Activated CD4-positive, alpha-beta T cell treated with anti-CD3 and anti-CD28 coated beads, Interleukin-2, amount 10 ng/mL, durations not matched to agents 24 days and 14 days (primary cell): ENCODE measurements at places on chromosomes 11 and 22. TPM values are rescaled to one million over a fixed set of nuclear protein-coding genes. Genes with fewer than 3 reads are reported as not detected.

TUBA8 gene
- 1.2 and 1.7 TPM in 2 replicates for total RNA-seq

CACNA1I gene
- total RNA-seq, result 0.05 and 0.07 TPM in 2 replicates

EIF3F gene
- total RNA-seq, result 224 and 226 TPM in 2 replicates

PAX6 gene
- total RNA-seq, result not detected in 2 replicates

VWCE gene
- total RNA-seq, result 10.6 and 12.4 TPM in 2 replicates

GRAP2 gene
- total RNA-seq, result 34.4 and 38.4 TPM in 2 replicates

RAG1 gene
- total RNA-seq, result 0.14 TPM in 1 of 2 replicates, not detected in the other

GRCh38 chr11:8871171-8871775, 39.7 kb upstream of the AKIP1 start:
- H3K4me1 ChIP-seq, result peaks cover 7% of the 10 kb centered on the region
- H3K36me3 ChIP-seq, result no peaks in the 10 kb centered on the region

GRCh38 chr22:36641902-36642640, 61.5 kb downstream of the CACNG2 start:
- peaks cover 4% of the 10 kb centered on the region for H3K27me3 ChIP-seq
- H3K4me3 ChIP-seq, result no peak overlapping the region
- no peaks in the 10 kb centered on the region for H3K4me1 ChIP-seq
- H3K27ac ChIP-seq, result no peak overlapping the region
- no peaks in the 10 kb centered on the region for H3K36me3 ChIP-seq
- DNase-seq, result no peak

- H3K27me3 ChIP-seq, result no peaks in the 10 kb centered on the region
- no peak overlapping the region for H3K4me3 ChIP-seq
- no peaks in the 10 kb centered on the region for H3K36me3 ChIP-seq
- no peaks in the 10 kb centered on the region for H3K4me1 ChIP-seq
- H3K27ac ChIP-seq, result no peak overlapping the region
Observed at GRCh38 chr11:112106070-112106469, 19.4 kb downstream of the SDHD start.

- peaks cover 19% of the 10 kb centered on the region for H3K36me3 ChIP-seq
- H3K27ac ChIP-seq, result peak overlapping the region; percentile 37
- peaks cover 48% of the 10 kb centered on the region for H3K4me1 ChIP-seq
- no peaks in the 10 kb centered on the region for H3K27me3 ChIP-seq
Observed at GRCh38 chr11:63873311-63873710, 34.4 kb downstream of the MARK2 start.

DNA sequence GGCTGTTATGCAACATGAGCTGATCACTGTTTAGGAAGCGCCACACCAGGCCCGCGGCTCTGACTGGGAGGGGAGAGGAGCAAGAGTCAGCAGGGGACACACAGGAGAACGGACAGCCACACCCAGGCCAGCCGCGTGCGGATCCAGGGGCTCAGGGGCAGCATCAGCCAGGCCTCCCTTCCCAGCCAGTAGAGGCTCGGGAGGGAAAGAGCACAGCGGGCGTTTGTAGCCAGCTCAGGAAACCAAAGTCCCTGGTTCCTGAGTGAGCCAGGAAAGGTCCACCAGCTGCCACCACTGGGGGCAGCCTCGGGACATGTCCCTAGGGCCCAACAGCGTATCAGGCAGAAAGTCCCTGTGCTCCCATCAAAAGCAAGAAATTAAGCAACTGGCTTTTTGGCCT, 71.8 kb upstream of the PITPNB start:
- DNase-seq, result no peak
- H3K27me3 ChIP-seq, result no peaks in the 10 kb centered on the region
- H3K4me3 ChIP-seq, result no peak overlapping the region

DNA sequence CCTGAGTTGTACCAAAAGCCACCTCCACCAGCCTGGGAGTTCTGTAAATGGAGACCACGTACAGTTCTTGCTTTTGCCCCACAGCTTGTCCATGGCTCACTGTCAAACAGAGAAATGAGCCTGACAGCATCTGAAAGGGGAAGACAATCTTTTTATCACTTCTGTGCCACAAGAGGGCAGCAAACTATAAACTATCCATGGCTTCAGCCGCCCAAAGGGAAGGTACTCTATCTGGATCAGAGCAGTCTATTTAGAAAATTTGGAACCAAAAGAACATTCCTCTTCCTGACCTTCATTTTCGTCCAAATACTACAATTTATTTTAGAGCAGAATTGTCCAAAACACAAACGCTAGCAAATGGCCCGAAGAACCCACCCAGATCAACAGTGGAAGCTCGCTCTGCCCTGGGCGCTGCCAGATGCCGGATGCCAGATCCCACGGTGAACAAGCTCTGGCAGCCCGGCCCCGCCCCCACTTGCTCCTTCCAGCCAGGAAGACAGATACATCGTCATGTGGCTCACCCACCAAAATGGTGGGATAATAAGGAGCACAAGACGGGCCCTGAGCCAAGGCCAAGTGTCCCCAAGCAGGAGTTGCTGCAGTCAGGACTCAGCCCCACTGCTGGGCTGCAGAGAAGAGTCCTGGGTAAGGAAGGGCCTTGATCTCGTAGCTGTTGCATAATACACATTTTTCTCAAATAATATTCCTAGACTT, 23.9 kb upstream of the SCGB1A1 start:
- peaks cover under 1% of the 10 kb centered on the region for H3K27me3 ChIP-seq
- no peaks in the 10 kb centered on the region for H3K36me3 ChIP-seq
- H3K4me3 ChIP-seq, result no peak overlapping the region
- peak; percentile 88 for DNase-seq
- no peak overlapping the region for H3K27ac ChIP-seq

DNA sequence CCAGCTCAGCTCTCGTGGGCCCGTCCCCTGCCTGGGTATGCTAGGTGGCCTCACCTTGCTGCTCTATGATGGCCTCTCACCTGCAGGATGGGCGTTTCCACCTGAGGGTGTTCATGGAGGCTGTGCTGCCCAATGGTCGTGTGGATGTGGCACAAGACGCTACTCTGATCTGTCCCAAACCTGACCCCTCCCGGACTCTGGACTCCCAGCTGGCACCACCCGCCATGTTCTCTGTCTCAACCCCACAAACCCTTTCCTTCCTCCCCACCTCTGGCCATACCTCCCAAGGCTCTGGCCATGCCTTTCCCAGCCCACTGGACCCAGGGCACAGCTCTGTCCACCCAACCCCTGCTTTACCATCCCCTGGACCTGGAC, 2.1 kb downstream of the ZP1 start:
- DNase-seq, result no peak
- peaks cover 19% of the 10 kb centered on the region for H3K4me1 ChIP-seq
- peaks cover 3% of the 10 kb centered on the region for H3K27me3 ChIP-seq
- no peak overlapping the region for H3K4me3 ChIP-seq

DNA sequence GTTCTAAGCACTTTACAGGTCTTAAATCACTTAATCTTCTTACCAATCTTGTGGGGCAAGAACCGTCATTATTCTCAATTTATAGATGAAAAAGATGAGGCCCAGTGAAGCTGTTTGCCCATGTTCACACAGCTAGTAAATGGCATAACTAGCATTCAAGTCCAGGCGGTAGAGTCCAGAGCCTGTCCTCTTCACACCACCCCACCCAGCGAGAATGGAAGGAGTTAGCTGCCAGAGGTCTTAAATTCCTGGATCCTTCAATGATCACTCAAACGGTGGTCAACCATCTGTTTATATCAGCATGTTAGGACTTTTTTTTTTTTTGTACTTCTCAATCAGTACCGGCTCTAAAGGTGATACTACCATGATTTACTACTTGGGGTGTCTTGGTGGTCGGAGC, 43.3 kb downstream of the PARVA start:
- no peak for DNase-seq
- H3K4me1 ChIP-seq, result no peaks in the 10 kb centered on the region
- H3K27me3 ChIP-seq, result peaks cover 17% of the 10 kb centered on the region
- H3K4me3 ChIP-seq, result no peak overlapping the region
- no peaks in the 10 kb centered on the region for H3K36me3 ChIP-seq

DNA sequence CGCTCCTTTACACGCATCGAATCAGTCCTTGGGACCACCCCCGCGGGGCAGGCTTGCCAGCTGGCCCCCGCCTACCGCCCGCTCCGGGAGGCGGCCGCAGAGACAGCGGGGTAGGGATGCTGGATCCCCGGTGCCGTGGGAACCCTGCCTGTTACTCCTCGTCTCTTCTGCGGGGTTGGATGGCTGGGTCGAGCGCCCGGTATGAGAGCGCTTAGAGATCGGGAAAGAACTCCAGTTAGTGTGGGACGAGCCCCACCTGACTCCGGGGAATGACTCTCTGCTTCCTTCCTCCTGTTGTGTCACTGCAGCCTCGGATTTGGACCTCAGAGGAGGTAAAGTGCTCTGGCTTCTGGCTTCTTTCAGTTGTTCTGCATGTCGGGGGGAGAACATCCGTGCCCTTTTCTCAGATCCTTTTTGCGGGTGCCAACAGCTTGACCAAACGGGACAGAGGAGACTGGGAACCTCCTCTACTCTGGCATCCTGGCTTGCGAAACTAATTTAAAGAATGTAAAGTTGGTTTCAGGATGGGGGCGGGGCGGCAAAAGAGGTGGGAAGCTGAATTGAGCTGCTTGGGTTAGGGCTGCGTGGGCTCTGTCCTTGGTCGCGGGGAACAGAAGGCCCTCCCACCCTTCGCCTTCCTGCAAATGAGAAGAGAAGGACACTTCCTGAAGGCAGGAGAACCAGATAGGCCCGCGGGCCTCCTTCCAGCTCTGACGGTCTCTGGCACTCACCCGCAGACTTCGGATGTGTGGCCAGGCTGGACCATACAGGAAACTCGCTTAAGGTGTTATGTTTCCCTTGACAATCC, 938 bp downstream of the LAYN start:
- peaks cover 2% of the 10 kb centered on the region for H3K36me3 ChIP-seq
- H3K4me3 ChIP-seq, result peak overlapping the region; percentile 84
- peaks cover 60% of the 10 kb centered on the region for H3K27me3 ChIP-seq
- DNase-seq, result peak; percentile 62

DNA sequence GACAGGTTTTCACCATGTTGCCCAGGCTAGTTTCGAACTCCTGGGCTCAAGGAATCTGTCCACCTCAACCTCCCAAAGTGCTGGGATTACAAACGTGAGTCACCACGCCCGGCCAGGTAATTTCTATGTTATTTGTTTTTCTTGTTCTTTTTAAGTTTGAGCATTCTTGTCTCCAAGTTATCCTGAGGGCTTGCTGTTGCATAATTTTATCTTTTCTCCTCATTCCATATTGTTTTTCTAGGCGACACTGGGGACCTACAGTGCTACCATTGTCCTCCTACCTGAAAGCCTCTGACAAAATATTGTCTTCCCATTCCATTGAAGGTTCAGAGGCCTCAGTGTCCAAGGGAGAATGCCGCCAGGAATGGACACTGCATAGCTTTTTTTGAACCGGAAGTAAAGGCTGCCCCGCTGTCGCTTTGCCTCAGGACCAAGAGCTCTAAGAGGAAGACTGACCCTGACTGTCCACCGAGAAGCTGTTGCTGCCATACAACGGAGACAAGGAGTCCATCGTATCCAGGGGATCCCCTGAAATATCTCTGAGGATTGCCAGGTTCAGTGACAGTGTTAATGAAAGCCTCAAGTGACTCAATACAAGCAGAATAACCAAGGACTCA, 9.7 kb downstream of the AP5B1 start:
- no peak overlapping the region for H3K4me3 ChIP-seq
- H3K36me3 ChIP-seq, result peaks cover 4% of the 10 kb centered on the region
- no peak for DNase-seq
- no peaks in the 10 kb centered on the region for H3K27me3 ChIP-seq

GRCh38 chr11:58902881-58903280, 36.4 kb upstream of the GLYATL1 start:
- no peak overlapping the region for H3K27ac ChIP-seq
- no peaks in the 10 kb centered on the region for H3K36me3 ChIP-seq
- peaks cover 53% of the 10 kb centered on the region for H3K27me3 ChIP-seq
- no peak overlapping the region for H3K4me3 ChIP-seq
- no peak for DNase-seq

DNA sequence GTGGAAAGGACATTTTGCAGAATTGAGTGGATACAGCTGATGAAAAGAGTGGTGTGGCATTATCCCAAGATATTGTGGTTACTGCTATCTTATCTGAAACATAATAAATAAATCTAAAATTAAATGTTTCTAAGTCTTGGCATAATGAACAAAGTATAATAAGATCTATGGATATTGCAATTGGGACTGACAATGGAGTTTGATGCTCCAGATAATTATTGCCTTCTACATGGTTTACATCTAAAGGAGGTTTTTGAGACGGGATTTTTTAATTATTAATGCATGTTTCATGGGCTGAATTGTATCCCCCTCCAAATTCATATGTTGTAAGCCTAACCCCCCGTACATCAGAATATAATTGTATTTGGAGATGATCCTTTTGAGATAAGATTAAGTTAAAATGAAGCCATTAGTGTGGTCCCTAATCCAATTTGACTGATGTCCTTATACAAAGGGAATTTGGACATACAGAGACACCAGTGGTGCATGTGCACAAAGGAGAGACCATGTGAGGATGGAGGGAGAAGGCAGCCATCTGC, 198.5 kb downstream of the MSANTD4 start:
- no peaks in the 10 kb centered on the region for H3K4me1 ChIP-seq
- no peak overlapping the region for H3K4me3 ChIP-seq
- no peak for DNase-seq
- H3K27ac ChIP-seq, result no peak overlapping the region

GRCh38 chr22:40022536-40023240, 27.9 kb downstream of the FAM83F start:
- DNase-seq, result no peak
- H3K4me3 ChIP-seq, result no peak overlapping the region
- no peak overlapping the region for H3K27ac ChIP-seq
- no peaks in the 10 kb centered on the region for H3K36me3 ChIP-seq
- peaks cover 5% of the 10 kb centered on the region for H3K4me1 ChIP-seq
- H3K27me3 ChIP-seq, result no peaks in the 10 kb centered on the region
